ENCODE measurements at places on chromosomes 2 and 18.
A peak's percentile ranks its signal among the peaks of the same experiment; 100 is the strongest.

DNA sequence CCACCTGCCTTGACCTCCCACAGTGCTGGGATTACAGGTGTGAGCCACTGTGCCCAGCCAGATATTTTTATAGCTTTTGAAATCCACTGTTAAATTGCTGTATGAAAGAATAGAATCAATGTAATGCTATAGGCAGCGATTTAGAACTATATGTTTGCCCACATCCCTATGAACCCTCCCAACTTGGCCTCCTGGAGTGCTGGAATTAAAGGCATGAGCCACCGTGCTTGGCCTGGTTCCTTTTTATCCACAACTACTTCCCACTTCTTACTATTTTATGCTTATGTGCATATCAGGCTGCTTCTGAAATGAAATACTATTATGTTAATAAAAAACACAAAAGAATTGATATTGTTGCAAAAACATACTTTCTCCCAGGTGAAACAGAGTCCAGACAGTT is 11.6 kb upstream of the PTPN2 start:
- no peak for DNase-seq

DNA sequence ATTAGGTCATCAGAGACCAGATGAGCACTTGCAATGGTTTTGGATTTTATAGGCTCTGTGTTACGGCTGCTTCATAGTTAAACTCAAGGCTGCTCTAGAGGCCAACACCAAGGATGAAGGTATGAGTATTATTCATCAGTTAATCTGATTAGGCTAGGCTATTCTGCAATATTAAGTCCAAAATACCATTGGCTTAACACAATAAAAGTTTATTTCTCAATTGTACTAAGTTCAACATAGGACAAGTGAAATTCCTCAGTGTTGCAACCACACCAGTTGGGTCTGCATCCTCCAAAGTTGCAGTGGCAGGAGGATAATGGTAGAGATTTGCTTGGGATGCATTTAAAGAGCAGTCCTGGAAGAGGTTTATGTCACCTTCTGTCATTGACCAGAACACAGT is 538.3 kb upstream of the CDH2 start:
- DNase-seq: no peak

GRCh38 chr18:58315739-58316215 is 271.8 kb downstream of the NEDD4L start:
- no peak for DNase-seq

GRCh38 chr2:86441882-86442641 is 891 bp downstream of the KDM3A start:
- peak; percentile 42 for DNase-seq

GRCh38 chr2:37795938-37796337 is 124.5 kb upstream of the CDC42EP3 start:
- no peak for DNase-seq

DNA sequence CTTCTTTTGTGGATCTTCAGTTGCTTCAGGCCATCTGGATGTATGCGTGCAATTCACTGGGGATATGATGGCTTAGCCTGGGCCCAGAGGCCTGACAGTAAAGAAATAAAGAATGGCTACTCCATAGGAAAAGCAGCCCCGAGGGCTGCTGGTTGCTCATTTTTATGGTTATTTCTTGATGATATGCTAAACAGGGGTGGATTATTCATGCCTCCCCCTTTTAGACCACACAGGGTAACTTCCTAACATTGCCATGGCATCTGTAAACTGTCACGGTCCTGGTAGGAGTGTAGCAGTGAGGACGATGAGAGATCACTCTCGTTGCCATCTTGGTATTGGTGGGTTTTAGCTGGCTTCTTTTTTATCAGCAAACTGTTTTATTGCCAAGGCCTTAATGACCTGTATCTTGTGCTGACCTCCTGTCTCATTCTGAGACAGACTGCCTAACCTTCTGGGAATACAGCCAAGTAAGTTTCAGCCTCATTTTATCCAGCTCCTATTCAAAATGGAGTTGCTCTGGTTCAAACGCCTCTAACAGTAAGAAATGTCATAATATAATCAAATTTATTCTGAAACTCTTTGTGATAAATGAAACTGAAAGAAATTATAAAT is 60.5 kb downstream of the DSEL start:
- DNase-seq: no peak

- DNase-seq: no peak
Measured at GRCh38 chr2:223366566-223366965, 235.6 kb downstream of the SCG2 start.

- no peak for DNase-seq
Measured at GRCh38 chr2:42930025-42930581, 137.7 kb upstream of the HAAO start.

DNA sequence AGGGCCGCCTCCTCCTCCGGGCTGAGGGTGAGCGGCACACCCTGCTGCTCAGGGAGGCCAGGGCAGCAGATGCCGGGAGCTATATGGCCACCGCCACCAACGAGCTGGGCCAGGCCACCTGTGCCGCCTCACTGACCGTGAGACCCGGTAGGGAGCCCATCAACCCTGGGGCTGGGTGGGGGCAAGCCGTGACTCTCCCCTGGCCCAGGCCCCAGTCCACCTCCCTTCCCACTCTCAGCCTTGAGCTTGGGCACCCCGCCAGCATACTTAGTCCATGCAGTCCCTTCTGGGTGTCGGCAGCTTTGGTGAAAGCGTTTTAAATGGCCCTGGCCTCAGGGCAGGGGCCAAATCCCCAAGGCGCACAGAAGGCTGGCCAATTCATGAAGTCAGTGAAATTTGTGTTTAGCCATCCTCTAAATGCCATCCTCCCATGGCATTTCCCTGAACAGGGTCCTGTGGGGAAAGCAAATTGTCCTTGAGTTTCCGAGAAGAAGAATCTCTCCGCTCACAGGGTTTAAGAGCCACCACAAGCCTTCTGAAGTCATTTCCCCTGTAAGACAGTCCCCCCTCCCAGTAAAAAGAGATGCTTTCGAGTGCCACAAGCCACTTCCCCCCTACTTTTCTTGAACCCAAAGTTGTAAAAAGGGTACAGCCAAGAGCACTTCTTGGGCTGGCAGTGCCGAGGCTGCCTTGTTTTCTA is 17.2 kb downstream of the SPEG start:
- DNase-seq: no peak

- DNase-seq: no peak
Measured at GRCh38 chr2:233089851-233090250, 29.7 kb downstream of the INPP5D start.

- no peak for DNase-seq
Measured at GRCh38 chr2:171703574-171704347, 16.5 kb downstream of the DYNC1I2 start.

DNA sequence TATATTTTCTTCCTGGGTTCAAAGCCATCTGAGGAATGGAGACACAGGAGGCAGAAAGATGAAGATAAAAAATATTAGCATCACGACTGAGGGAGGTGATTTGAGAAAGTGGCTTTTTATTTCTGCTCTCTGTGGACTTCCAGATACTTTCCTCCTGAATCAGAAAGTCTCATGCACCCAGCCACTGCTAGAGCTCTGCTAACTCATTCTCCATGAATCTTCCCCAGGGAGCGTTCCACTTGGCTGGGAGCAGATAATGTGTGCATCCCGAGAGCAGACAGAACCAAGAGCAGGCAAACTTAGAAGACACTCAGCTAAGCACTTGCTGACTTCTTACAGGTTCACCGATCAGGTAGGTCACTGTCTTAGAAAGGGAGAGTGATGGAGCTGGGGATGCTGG is 264.1 kb upstream of the THUMPD2 start:
- DNase-seq: no peak

- no peak for DNase-seq
Measured at GRCh38 chr18:12372406-12372805, 4.6 kb downstream of the AFG3L2 start.

DNA sequence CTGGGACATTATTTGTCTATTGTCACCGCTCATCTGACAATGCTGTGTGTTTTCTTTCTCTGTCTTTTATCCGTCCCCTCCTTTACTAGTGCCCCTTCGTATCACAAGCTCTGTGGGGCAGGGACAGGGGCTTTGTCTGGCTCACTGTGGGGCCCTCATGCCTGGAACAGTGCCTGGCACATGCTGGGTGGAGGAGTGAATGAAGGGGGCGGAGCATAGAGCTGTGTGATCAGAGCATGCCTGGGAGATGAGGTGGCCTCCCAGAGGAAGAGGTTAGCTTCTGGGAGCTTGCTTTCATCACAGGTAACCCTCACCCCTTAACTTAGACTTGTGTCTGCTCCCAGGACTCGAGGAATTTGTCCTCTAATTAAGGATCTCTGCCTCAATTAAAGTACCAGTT is 16.4 kb downstream of the MTCL1 start:
- DNase-seq: no peak

- DNase-seq: peak; percentile 45
Measured at GRCh38 chr2:210454336-210454735, 22.2 kb downstream of the LANCL1 start.

- no peak for DNase-seq
Measured at GRCh38 chr2:193428336-193428818, 1233.6 kb upstream of the TMEFF2 start.

DNA sequence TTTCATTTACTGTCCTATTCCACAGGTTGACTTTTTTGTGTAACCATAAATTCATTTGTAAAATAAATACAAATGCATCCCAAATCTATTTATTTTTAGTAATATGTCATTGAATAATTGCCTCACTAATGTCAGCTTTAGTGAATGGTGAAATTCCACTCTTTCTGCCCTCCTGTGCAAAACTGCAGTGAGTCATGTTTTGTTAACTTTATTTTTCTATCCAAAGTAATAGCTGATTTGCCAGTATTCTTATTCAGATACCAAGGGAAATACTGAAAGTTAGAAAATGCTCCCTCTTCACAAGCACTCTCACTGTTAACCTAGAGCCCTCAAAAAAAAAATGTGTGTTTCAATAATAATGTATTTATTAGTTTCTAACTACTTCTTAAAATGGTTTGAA is 322.8 kb downstream of the RIT2 start:
- no peak for DNase-seq

DNA sequence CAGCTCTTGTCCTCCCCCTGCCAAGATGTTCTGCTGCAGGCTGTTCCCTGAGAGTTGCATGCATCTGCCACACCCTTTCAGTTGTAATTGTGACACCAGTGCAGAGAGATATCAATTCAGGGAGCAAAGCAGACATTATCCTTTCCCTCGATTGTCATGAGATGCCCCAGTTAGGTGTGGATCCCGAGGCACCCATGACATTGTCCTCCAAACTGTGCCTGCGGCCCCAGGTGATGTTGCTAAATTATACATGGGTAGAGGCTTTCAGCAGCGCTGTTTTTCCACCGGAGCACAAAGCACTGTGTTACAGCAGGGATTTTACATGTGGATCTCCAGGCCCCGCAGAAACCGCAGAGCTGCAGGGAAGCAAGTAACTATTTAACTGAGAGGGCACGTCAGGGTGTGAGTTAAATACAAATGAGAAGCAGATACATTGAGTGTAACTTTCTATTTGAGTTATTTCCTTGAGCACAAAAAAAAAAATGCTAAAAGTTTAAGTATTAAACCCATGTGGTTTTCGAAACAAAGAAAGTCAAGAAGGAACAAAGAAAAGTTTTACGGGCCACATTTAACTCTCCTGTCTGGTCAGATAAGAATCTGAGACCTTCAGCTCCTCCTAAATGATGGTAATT is 90.3 kb upstream of the BCL2L11 start:
- DNase-seq: no peak

GRCh38 chr2:231512222-231512621 is 18.0 kb downstream of the NMUR1 start:
- DNase-seq: peak; percentile 73

- peak; percentile 54 for DNase-seq
Measured at GRCh38 chr18:8478166-8478967, 130.9 kb upstream of the RAB12 start.

DNA sequence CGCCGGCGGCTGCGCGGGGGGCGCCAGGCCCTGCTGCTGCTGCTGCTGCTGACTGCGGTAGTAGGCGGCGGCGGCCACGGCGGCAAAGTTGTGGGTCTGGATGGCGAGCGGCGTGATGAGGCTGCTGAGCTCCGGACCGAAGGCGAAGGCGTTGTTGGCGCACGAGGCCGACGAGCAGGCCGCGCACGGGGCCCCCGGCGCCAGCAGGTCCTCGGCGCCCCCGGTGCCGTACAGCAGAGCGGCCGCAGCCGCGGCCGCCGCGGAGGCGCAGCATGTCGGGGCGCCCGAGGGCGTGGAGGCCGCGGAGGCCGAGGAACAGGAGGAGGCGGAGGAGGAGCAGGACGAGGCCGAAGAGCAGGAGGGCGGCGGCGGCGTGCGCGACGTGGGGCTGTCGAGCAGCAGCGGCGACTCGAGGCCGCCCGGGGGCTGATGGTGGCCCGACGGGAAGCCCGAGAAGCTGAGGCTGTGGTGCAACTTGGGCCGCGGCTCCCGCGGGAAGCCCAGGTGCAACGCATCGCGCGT is 1.8 kb downstream of the ZFP36L2 start:
- no peak for DNase-seq

DNA sequence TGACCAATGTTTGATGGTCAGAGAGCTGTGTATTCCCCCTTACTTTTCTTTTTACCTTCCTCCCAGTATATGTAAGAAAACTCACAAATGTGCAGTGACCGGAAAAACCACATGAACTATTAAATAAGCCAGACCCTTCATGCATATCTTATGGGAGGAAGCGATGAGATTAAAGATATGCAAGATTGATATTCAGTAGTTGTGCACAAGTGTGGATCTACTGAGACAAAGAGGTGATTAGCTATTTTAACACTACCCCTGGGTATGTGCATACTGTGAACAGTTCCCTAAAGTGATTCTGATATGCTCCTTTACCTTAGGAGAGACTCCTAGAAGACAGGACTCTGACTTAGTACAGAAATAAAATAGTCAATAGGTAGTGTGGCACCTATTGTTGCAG is 328.3 kb downstream of the EPHA4 start:
- no peak for DNase-seq

GRCh38 chr2:49901202-49902065 is 747.1 kb upstream of the FSHR start:
- no peak for DNase-seq

- DNase-seq: no peak
Measured at GRCh38 chr2:167133614-167134013, 245.3 kb downstream of the XIRP2 start.

DNA sequence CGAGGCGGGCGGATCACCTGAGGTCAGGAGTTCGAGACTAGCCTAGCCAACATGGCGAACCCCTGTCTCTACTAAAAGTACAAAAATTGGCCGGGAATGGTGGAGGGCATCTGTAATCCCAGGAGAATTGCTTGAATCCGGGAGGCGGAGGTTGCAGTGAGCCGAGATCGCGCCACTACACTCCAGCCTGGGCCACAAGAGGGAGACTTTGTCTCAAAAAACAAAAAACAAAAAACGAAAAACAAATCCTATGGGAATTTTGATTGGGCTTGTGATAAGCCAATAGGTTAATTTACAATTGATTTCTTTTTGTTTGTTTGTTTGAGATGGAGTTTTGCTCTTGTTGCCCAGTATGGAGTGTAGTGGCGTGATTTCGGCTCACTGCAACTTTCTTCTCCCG is 24.2 kb upstream of the TOGARAM2 start:
- DNase-seq: no peak

- DNase-seq: no peak
Measured at GRCh38 chr2:218983934-218984238, 1.1 kb downstream of the FEV start.
